ENCODE measurements at places on chromosomes 16 and 17.

GRCh38 chr16:30867747-30868146, 26.1 kb downstream of the BCL7C start:
- DNase-seq, result no peak

GRCh38 chr17:77498791-77499698, 358.3 kb downstream of the SEC14L1 start:
- DNase-seq, result no peak

- DNase-seq, result no peak
These were observed 2.9 kb downstream of the VEZF1 start for GRCh38 chr17:57984936-57985674.

- no peak for DNase-seq
These were observed 1.1 kb downstream of the MAPT start for GRCh38 chr17:45895304-45895968.

GRCh38 chr17:45411348-45412105, 21.1 kb downstream of the ARHGAP27 start:
- DNase-seq, result no peak
